ENCODE measurements at places on chromosomes 2 and 18.
A peak's percentile ranks its signal among the peaks of the same experiment; 100 is the strongest.

GRCh38 chr2:156023229-156023869 lies 309.2 kb downstream of the NR4A2 start:
- no peak for DNase-seq

- no peak for DNase-seq
Observed at GRCh38 chr2:105645031-105645937, 99.4 kb upstream of the NCK2 start.

DNA sequence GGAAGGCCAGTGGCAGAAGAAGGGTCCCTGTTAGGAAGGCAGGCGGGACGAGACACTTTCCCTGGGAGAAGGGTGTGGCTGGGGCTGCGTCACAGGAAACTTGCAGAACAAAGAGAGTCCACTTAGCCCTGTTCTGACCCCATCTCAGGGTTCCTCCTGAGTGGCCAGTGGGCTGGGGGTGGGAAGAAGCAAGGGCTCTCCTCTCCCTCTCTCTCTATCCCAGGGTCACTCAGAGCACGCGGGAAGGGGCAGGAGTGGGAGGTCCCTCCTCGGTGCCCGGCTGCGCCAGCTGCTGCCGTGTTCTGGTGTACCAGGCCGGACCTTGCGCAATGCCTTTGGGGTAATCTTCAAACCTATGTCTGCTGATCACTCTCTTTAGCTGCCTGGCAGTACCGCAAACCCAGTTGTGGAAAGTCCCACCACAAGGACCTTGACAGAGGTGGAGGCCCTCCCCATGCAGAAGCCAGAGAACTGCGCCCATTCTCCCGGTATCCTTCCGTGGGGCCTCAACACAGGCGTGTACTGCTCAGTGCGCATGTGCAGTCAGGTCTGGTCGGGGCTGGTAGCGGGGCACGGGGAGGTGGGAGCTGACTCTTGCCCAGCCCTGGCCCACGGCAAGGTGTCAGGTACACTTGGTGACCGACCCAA lies 47.8 kb upstream of the ST3GAL5 start:
- DNase-seq = no peak

GRCh38 chr18:58391231-58391825 lies 237.6 kb downstream of the ALPK2 start:
- DNase-seq = no peak

GRCh38 chr2:72293620-72294019 lies 146.0 kb upstream of the CYP26B1 start:
- DNase-seq = no peak

DNA sequence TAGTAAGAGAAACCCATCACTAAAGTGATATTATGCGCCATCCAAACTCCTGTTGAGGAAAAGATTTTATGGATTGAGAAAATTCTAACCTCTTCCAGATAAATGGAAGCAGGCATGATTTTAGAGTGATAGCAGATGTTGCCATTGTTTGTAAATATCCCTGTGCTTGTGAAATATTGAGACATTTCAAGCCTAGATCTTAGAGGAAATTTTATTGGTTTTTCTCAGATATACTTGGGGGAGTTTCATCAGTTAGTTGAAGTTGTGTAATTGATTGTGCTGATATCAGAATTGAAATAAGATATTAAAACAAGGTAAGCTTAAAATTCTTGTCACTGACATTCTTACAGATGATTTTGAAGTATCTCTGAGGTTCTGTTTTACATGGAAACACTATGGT lies 390.9 kb upstream of the FANCL start:
- no peak for DNase-seq

GRCh38 chr2:191366199-191366598 lies 121.0 kb downstream of the MYO1B start:
- no peak for DNase-seq

DNA sequence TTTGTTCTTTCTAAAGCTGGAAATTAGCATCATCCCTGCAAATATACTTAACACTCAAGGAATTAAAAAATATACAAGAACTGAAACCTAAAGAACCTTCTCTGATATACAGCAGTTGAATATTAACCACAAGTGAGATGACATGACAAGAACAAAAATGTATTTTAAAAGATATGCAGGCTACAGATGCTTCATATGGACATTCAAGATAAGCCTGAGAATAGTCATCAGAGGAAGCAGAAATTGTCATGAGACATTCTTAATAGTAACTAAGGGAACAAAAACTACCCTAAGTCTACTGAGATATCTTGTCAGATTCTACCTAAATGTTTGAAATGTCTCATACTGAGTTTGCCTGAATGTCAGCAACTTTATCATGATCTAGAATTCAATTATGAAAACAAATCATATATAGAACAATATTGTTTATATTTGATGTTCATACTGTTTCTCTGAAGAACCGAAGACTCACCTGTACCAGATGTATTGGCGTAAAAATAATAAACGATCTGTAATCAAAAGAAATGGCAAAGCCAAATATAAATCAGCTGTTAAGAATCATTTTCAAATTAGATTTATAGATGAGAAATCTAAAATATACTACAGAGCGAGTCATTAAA lies 4.7 kb downstream of the NBAS start:
- no peak for DNase-seq

GRCh38 chr2:98937906-98938305 lies 1.9 kb upstream of the CRACDL start:
- DNase-seq = no peak

GRCh38 chr2:66867063-66867441 lies 432.1 kb downstream of the MEIS1 start:
- DNase-seq = no peak

GRCh38 chr2:236988690-236989624 lies 96.7 kb upstream of the COPS8 start:
- no peak for DNase-seq

DNA sequence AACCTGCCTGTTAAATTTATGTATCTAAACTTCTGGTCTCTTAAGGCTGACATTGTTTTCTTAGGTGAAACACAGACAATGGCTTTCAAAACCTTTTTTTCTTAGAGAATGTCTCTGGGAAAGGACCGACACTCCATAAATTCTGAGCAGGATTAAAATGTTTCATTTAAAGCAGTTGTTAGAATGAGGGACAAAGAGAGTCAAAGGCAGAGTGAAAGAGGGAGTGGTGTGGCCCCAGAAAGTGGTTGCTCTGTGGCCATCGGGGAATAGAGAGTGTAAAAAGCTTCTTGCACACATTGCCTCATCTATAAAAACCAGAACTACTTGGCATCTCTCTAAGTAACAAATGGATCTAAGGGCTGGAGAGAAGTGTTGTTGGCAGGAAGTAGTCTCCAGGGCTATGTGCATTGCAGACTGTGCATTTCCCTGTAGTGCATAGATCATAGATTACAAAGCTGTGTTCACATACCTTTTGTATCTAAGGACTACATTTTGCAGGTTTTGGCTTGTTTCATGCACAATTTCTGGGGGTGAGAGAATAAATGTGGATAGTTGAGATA lies 3.6 kb downstream of the RPRM start:
- DNase-seq = no peak

DNA sequence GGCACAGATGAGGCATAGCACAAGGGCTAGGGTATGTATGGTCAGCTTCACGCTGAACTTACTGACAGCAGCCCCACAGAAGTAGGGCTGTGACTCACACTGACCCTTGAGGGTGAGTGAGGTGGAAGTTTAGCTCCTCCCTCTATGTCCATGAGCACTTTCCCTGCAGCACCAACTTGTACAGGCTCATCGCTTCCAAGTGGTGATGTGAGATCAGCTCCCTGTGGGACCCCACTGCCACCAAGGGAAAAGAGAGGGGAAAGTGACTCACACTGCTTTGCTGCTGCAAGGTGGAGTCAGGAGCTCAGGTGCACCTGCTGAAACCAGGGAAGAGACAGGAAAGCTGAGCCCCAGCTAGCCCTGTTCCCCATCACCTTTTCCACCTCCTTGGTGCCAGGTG lies 91.5 kb downstream of the TEX51 start:
- no peak for DNase-seq

DNA sequence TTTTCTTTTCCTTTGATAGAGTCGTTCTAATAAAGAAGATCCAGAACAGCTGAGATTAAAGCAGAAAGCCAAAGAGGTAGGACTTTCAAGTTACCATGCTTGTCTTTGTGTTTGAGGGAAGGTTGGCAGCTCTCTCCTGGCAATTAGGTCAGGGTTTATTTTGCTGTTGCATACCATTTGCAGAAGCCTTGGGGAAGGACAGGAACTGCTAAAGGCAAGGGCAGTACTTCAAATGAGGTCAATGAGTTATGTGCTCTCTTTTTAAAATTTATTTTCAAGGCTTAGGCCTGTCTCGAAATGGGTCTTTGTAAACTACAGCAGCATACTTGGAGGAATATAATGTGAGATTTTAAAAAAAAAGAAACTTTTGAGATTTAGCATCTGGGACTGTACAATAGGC lies 108.9 kb downstream of the TAF4B start:
- DNase-seq = no peak

DNA sequence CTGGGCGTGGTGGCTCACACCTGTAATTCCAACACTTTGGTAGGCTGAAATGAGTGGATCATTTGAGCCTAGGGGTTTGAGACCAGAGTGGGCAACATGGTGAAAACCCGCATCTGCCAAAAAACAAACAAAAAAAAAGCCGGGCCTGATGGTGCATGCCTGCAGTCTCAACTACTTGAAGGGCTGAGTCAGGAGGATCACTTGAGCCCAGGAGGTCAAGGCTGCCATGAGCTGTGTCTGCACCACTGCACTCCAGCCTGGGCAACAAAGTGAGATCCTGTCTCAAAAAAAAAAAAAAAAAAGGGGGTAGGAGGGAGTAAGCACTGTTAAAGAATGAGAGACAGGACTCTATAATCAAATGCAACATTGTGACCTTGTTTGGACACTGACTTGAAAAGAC lies 54.6 kb downstream of the HDLBP start:
- no peak for DNase-seq

- DNase-seq = no peak
Observed at GRCh38 chr2:19745318-19746136, 156.3 kb downstream of the TTC32 start.

DNA sequence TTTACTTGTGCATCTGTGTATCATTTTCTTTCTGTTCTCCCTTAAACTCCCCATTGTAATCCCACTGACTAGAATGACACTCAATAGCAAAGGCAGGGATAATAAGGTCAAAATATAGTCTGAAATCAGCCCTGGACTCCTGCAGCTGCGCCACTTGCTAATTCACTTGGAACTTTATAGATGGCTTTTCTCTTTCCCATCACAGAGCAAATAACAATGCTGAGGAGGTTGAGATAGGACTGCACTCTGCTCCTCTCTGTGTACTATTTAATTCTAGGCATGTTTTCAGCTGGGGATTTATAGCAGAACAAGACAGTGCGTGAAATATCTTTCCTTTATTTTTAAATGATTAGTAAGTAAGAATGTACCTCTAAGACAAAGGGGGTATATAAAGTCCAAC lies 324.2 kb downstream of the LNPK start:
- DNase-seq = no peak

DNA sequence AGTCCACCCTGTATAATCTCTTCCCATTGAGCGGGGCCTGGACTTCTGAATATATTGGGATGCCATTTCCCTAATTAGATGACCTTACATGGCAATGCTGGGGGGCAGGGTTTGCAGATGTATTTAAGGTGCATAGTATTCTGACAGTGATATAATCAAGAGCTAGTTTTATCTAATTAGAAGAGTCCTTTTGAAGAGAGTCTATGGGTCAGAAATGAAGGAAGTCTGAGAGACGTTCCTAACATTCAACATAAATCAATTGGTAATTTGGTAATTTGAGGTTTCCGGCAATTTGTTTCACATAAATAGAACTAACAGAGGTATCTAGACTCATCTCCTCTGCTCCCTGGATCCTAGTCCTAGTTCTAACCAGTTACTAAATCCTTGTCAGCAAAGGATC lies 25.7 kb upstream of the UXS1 start:
- no peak for DNase-seq

- DNase-seq = no peak
Observed at GRCh38 chr2:186827411-186827810, 21.6 kb downstream of the ZSWIM2 start.

DNA sequence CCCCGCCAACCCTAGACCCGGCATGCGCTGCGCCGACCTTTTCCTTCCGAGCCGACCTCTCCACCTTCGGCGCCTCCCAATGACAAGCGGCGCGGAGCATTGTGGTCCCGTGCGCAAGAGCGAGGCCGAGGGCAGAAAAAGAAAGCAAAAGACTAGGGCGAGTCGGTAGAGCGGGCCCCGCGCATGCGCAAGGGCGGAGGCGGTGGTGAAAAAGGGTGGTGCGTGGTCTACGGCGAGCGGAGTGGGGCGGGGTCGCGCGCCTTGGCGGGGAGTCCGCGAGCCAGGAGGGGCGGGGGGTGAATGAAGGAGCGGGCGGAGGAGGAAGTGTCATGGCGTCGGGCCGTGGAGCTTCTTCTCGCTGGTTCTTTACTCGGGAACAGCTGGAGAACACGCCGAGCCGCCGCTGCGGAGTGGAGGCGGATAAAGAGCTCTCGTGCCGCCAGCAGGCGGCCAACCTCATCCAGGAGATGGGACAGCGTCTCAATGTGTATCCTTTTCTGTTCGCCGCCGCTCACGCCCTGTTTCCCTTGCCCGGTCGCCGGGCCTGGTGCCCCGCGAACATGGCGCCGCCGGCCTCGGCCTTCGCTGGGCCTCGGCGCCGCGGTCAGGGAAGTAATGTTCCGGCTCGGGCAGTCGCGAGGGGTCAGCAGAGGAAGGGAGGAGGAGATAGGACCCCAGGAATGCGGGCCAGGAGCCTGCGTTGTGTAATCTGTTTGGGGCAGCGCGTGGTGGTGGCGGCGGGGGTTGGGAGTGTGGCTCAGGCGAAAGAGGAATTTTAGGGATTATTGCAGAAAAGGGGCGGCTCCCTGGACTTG lies at the start of gene CCNT2:
CCNT2 (plus strand) TSS at position 297 of the 815 bp plus-strand sequence; CDS start at position 330, 33 bp downstream.
- peak; percentile 99 for DNase-seq

DNA sequence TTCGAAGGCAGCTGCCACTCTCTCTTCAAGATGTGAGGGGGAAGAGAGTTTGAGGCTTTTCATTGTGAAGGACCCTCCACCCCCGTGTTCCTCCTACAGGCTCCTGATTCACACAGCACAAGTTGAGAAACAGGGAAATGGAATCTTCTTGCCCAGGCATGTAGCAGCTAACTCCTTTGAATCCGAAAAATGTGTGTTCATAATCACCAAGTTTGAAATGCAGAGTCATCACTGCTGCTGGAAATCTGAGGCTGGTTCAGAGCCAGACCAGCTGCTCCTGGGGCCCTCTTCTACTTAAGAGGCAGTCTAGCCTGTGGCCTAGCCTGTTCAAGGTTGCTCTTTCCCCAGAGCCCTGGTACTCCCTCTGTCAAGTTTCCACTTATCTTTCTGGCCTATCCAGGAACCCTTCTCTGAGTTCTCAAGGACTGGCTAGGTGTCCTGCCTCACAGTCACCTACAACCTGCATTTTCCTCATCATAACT lies 166.4 kb downstream of the TMEM247 start:
- no peak for DNase-seq

- peak; percentile 38 for DNase-seq
Observed at GRCh38 chr2:240437861-240438809, 2.7 kb downstream of the GPC1 start.

DNA sequence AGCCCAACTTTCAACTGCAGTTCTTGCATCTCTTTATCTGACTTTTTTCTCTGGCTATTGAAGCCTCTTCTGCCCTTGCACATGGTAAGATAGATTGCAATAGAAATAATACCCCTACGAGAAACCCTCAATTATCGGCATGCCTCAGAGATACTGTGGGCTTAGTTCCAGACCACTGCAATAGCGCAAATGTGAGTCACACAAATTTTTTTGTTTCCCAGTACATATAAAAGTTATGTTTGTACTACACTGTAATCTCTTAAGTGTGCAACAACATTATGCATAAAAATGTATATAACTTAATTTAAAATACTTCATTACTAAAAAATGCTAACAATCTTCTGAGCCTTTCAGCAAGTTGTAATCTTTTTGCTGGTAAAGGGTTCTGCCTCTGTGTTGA lies 124.7 kb downstream of the PDE1A start:
- no peak for DNase-seq

Data from stimulated activated CD8-positive, alpha-beta memory T cell treated with anti-CD3 and anti-CD28 coated beads, Interleukin-12 subunit alpha, Interleukin-12 subunit beta, amount 100 ng/mL, for 1 hour (primary cell).